ENCODE measurements at places on chromosomes 2 and 18.
A peak's percentile ranks its signal among the peaks of the same experiment; 100 is the strongest.

DNA sequence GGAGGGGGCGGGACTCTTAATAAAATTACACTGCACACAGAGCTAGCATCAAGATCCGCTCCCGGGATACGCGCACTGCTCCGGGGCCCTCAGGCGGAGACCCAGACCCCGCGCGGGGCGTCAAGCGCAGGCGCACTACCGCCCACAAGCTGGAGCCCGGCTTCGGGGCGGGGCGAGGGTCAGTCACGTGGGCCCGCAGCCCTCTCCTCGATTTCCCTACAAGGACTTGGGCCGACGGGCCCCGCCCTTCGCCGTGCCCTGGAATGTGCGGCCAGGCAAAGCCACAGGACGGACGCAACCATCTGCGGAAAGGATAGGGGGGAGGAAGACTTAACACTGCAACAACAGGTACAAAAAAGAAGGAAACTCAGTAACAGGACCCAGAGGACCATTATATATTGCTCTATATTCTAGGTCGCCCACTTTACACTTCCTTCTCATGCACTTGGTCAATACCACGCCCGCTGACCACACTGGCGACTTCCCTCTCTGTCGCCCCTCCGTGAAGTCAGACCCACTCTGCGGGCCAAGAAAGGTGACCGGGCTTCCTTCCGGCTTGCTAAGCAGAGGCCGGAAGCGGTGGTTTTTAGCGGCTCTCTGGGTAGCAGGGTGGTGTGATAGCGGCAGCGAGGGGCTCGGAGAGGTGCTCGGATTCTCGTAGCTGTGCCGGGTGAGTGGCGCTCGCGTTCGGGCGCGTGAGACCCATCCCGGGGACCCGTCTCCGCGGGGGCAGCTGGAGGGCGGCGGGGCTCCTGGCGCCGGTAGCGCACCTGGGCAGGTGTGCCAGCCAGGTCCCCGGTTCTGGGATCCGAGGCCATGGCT, at the start of gene MYL12A:
TSS of gene MYL12A (plus strand) at position 562 of the 822 bp plus-strand sequence. CDS start 5,447 bp downstream, outside the sequence.
- DNase-seq = peak; percentile 94

DNA sequence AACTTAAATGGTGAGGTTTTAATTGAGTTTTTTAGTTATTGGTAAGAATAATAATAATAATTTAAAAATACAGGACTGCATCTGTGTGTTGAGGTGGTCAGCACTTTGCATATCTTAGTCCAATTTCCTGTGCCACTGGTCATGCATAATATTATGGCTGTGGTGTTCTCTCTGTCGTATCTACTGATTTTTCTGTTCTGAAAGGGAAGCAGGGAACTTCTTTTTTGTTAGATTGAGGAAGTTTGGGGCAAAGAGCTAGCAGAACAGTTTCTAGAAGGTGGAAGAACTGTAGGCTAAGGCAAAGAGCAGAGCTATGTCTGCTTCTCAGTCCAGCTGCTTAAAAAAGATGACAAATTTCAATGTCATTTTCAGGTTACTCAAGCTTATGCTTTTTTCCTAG, 74.3 kb downstream of the XRCC5 start:
- no peak for DNase-seq

GRCh38 chr2:189287982-189288521, 108.5 kb upstream of the COL5A2 start:
- peak; percentile 56 for DNase-seq

DNA sequence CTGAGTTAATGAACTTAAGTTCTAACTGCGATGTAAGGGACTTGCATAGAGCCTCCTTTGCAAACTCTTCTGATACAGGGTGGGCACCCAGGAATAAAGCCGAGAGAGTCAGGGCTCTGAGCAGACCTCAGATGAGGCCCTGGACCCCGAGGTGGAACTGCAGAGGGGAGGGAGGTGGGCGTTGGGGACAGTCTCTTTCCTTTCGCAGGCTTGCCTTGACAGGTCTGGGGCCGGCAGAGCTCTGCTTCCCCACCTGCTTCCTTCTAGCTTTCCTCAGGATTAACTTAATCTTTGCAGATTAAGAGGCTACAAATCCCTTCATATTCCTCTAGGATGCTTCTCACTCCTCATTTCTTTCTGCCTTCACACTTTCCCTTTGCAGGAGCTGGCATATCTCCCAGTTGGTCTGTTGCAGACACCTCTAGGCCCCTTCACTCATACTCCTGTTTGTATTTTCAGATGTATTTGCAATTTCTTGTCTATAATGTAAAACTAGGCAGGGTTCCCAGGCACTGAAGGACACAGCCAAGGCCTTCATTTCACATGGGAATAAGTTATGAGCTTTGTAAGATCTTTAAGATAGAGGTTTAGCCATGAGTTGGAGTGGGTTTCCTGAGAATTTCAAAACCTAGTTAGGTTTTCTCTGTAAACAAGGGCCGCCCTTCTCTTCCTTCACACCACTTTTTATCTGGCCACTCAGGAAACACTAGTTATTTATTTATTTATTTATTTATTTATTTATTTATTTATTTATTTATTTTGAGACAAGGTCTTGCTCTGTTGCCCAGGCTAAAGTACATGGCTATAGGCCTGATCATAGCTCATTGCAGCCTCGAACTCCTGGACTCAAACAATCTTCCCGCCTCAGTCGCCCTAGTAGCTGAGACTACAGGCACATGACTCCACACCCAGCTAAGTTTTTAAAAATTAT, 70.9 kb downstream of the MTCL1 start:
- no peak for DNase-seq

DNA sequence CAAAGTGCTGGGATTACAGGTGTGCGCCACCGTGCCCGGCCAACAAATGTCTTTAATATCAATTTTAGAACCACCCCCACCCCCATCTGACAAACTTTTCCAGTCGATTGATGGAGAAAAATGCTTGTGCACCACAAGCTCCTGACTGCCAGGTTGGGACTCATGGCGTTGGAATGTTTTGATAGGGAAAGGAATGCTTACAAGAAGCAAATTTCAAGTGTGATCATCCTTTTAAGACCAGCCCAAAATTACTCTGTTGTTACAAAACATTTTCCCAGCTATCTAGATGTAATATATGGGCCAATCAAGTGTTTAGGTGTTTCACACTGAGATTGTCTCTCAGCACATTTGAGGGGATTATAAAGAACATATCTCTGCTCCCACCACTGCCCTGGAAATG, 45.2 kb downstream of the UBXN4 start:
- DNase-seq = no peak

Data from neuronal stem cell (in vitro differentiated cells).